Activated CD4-positive, alpha-beta memory T cell treated with anti-CD3 and anti-CD28 coated beads for 36 hours (primary cell): ENCODE measurements at places on chromosomes 11 and 22. TPM values are rescaled to one million over a fixed set of nuclear protein-coding genes. Genes with fewer than 3 reads are reported as not detected.

Gene IGLL1
- not detected for total RNA-seq

Gene CTTN
- 52.6 TPM for total RNA-seq

DNA sequence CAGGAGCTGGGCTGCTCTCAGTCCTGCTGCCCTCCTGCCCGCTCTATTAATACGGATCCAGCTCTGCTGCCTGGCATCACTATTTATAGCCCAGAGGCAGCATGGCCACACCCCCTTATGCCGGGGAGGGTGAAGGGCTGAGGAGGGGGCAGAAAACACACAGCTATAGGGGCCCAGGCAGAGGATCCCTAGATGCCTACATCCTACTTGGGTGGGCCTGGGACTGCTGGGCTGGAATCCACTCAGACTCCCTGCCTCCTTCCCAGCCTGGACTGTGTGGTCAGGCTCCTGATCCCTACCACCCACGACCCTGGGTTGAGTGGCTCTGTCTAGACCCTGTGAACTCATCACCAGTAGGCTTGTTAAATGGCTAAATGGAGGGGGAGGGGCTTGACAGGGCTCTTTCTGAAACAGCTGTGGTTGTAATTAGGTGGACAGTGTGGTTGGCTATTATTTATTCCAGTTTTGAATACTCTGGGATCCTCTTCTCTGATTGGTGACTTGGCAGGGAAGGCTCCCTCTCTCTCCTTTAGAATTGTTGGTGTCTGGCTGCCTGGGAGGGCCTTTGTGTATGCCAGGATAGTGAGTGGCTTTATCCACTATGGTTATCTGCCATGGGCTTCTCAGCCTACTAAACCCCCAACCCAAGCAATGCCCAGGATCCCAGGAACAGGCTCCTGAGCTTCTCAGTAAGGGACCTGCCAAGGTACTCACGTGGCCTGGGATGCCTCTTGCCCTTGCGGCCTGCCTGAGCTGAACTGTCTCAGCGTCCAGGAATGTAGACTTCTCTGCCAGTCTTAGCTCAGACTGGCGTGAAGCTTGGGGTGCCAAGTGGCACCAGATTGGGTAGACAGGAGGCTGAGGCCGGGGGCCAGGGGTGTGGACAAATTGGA lies 15.2 kb downstream of the PHLDB1 start:
- H3K4me3 ChIP-seq, result no peak overlapping the region
- no peaks in the 10 kb centered on the region for H3K36me3 ChIP-seq
- peaks cover 16% of the 10 kb centered on the region for H3K27me3 ChIP-seq
- no peak overlapping the region for H3K27ac ChIP-seq

Gene CST6
- not detected for total RNA-seq

- DNase-seq, result no peak
- peaks cover 8% of the 10 kb centered on the region for H3K36me3 ChIP-seq
- H3K27ac ChIP-seq, result no peak overlapping the region
Measured at GRCh38 chr22:45127866-45128265, 35.9 kb upstream of the NUP50 start.

DNA sequence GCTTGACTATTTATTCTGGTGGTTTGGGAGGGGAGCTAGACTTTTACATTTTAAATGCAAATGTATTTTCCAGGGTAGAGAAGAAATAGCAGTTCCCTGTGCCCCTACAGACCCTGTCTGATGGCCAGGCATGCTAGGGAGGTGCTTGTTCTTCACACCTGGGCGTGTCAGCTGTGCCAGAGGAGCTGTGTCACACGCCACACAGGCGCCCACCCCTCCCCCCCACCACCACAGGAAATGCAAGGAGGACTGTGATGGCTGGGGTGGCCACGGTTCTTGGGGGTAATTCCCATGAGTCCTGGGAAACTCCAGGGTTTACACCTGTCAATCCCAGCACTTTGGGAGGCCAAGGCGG lies 82.2 kb downstream of the FLI1 start:
- peaks cover 37% of the 10 kb centered on the region for H3K4me1 ChIP-seq
- DNase-seq, result peak; percentile 59
- peaks cover 27% of the 10 kb centered on the region for H3K36me3 ChIP-seq
- no peaks in the 10 kb centered on the region for H3K27me3 ChIP-seq
- H3K4me3 ChIP-seq, result no peak overlapping the region

- no peak overlapping the region for H3K4me3 ChIP-seq
- peaks cover 11% of the 10 kb centered on the region for H3K27me3 ChIP-seq
- DNase-seq, result no peak
- no peaks in the 10 kb centered on the region for H3K4me1 ChIP-seq
Measured at GRCh38 chr22:27218012-27218920, 560.9 kb downstream of the MIAT start.

Gene ZNRF3
- total RNA-seq, result 1.3 TPM

DNA sequence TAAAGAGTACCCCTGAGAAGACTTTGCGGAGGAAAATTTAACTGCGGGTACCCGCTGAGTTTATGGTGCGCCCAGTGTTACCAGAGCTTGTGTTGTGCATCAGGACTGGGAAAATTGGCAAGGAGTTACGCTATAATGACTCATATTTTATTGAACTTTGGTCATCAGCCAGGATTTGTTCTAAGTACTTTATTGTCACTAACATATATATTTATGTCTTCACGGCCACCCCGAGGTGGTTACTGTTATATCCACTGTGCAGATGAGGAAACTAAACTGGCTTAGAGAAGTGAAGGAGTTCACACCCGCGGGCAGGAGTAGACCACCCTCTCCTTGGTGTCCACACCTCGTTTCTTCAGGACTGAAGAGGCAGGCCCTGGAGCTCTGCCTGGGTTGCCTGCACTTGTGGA lies 667 bp downstream of the ACCS start:
- peak overlapping the region; percentile 86 for H3K27ac ChIP-seq
- peaks cover 3% of the 10 kb centered on the region for H3K36me3 ChIP-seq
- H3K4me1 ChIP-seq, result peaks cover 24% of the 10 kb centered on the region
- peak overlapping the region; percentile 79 for H3K4me3 ChIP-seq

- peaks cover 70% of the 10 kb centered on the region for H3K4me1 ChIP-seq
- no peaks in the 10 kb centered on the region for H3K27me3 ChIP-seq
- peak; percentile 71 for DNase-seq
- no peaks in the 10 kb centered on the region for H3K36me3 ChIP-seq
Measured at GRCh38 chr22:25068707-25069106, 116.2 kb downstream of the KIAA1671 start.

- peaks cover 4% of the 10 kb centered on the region for H3K27me3 ChIP-seq
- DNase-seq, result no peak
Measured at GRCh38 chr11:115674937-115675544, 170.8 kb upstream of the CADM1 start.

Gene LDHAL6A
- 0.19 TPM for total RNA-seq

Gene GSTT2B
- total RNA-seq, result not detected

DNA sequence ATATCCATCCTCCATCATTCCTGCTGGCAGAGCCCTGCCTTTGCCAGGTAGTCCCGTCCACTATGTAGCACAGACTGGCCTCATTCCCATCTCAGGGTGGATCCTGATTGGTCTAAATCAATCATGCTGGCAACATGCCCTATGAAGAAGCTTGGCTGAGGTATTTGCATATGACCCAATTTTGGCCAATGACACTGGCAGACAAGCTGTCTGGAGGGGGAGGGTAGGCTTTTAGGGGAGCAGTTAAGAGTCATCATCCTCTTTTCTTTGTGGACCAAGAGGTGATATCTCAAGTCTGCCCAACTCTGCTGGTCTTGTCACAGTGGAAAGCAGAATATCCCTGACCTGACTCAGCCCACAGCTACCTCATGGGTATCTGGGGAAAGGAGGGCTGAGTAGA lies 5.1 kb downstream of the CCDC89 start:
- H3K4me1 ChIP-seq, result peaks cover 4% of the 10 kb centered on the region
- DNase-seq, result peak; percentile 18
- H3K27ac ChIP-seq, result no peak overlapping the region

- no peak overlapping the region for H3K27ac ChIP-seq
- H3K4me3 ChIP-seq, result no peak overlapping the region
- no peak for DNase-seq
Measured at GRCh38 chr11:63504054-63504453, 1.8 kb upstream of the LGALS12 start.

- no peak for DNase-seq
- H3K27me3 ChIP-seq, result no peaks in the 10 kb centered on the region
- H3K4me1 ChIP-seq, result no peaks in the 10 kb centered on the region
- no peak overlapping the region for H3K27ac ChIP-seq
Measured at GRCh38 chr11:43818220-43818619, 62.4 kb upstream of the ALKBH3 start.

DNA sequence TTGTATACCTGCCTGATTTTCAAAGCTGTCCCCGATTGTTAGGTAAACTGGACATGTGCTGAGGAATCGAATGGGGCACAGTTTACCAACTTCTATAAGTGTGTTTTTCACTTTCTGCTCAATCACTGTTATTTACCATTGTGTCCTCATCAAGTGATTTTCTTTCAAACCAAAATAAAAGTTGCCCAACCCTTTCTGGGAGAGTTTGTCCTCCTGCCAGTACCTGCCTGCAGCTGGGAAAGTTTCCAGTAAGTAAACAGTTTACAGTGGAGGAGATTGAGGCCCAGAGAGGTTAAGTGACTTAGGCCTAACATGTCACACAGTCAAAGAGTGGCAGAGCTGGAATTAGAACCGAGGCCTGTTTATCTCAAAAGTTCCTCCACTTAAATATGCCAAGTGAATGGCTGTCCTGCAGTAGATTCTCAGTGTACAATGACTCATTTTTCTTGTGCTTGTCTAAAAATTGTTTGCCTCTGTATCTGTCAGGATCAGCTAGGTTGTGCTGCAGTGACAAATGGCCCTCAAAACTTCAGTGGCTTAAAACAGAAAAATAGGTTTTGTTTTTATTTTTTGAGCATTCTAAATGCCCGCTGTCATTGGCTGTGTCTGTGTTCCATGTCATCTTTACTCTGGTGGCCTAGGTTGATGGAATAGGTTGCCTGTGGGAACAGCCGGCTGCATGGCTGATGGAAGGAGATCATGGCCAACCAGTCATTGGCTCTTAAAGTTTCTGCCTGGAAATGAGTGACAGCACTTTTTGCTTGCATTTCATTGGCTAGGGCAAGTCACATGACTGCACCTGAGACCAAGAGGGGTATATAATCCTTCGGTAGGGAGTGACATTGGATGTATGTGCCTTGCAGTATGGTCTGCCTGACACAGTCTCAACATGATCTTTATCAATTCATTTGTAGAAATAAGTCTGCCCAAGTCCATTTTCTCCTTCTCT lies 61.8 kb upstream of the CRYBB3 start:
- H3K4me3 ChIP-seq, result no peak overlapping the region
- no peak overlapping the region for H3K27ac ChIP-seq
- H3K36me3 ChIP-seq, result peaks cover 4% of the 10 kb centered on the region
- H3K4me1 ChIP-seq, result peaks cover 2% of the 10 kb centered on the region

GRCh38 chr11:104126464-104126863 lies 37.5 kb downstream of the PDGFD start:
- no peaks in the 10 kb centered on the region for H3K36me3 ChIP-seq
- H3K4me3 ChIP-seq, result no peak overlapping the region
- no peaks in the 10 kb centered on the region for H3K4me1 ChIP-seq
- H3K27ac ChIP-seq, result no peak overlapping the region
- DNase-seq, result no peak
- no peaks in the 10 kb centered on the region for H3K27me3 ChIP-seq

DNA sequence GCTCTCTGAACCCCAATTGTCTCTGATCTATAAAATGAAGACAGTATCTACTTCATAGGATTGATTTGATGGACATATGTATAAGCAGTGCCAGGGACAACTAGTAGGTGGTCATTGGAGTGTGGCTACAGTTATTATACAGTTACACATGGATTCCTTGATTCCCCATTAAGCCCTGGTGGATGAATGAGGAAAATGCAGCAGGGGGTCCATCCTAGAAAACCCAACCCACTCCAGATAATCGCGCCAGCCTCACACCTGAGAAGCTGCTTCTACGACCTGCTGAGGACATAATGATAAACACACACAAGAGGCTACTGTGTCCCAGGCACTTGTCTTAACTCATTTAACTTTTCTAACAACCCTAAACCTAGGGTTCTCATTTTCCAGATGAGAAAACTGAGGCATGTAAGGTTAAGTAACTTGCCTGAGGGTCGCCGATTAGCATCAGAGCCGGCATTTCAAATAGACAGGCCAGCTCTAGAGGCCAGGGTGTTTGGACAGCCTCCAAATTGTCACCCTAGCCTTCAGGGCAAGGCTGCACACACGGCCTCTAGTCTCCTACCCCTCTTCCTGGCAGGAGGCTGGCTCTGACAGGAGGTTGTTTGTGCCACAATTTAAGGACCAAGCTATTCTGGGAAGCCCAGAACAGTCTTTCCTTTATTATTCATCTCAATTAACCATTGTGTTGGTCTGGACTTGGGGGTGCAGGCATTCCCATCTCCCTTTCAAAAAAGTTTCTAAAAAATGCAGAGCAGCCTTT lies 3.8 kb upstream of the C11orf91 start:
- DNase-seq, result no peak
- no peak overlapping the region for H3K27ac ChIP-seq
- H3K4me1 ChIP-seq, result peaks cover 17% of the 10 kb centered on the region
- peaks cover 4% of the 10 kb centered on the region for H3K27me3 ChIP-seq
- peaks cover 8% of the 10 kb centered on the region for H3K36me3 ChIP-seq

GRCh38 chr11:66883016-66883965 lies 26.4 kb downstream of the LRFN4 start:
- peaks cover 15% of the 10 kb centered on the region for H3K4me1 ChIP-seq
- H3K27ac ChIP-seq, result no peak overlapping the region
- no peaks in the 10 kb centered on the region for H3K36me3 ChIP-seq

- no peak overlapping the region for H3K27ac ChIP-seq
- H3K4me3 ChIP-seq, result no peak overlapping the region
- peaks cover 16% of the 10 kb centered on the region for H3K36me3 ChIP-seq
- peaks cover 40% of the 10 kb centered on the region for H3K4me1 ChIP-seq
Measured at GRCh38 chr11:96113193-96113681, 189.3 kb upstream of the MTMR2 start.

- H3K4me3 ChIP-seq, result no peak overlapping the region
- H3K36me3 ChIP-seq, result peaks cover 7% of the 10 kb centered on the region
- no peak for DNase-seq
- no peaks in the 10 kb centered on the region for H3K27me3 ChIP-seq
Measured at GRCh38 chr11:96393753-96394348, 4.0 kb downstream of the JRKL start.

Gene SEPTIN5
- 0.43 TPM for total RNA-seq

GRCh38 chr11:118438314-118438931 lies 2.1 kb downstream of the KMT2A start:
- peaks cover 58% of the 10 kb centered on the region for H3K4me1 ChIP-seq
- H3K36me3 ChIP-seq, result peaks cover 14% of the 10 kb centered on the region
- H3K4me3 ChIP-seq, result peak overlapping the region; percentile 91
- H3K27ac ChIP-seq, result peak overlapping the region; percentile 97
- peak; percentile 62 for DNase-seq

- H3K27me3 ChIP-seq, result peaks cover 3% of the 10 kb centered on the region
- peak; percentile 6 for DNase-seq
- H3K27ac ChIP-seq, result no peak overlapping the region
- no peaks in the 10 kb centered on the region for H3K36me3 ChIP-seq
- no peak overlapping the region for H3K4me3 ChIP-seq
Measured at GRCh38 chr11:69233744-69234570, 60.0 kb upstream of the MYEOV start.

- no peaks in the 10 kb centered on the region for H3K36me3 ChIP-seq
- no peak overlapping the region for H3K27ac ChIP-seq
- peaks cover 2% of the 10 kb centered on the region for H3K27me3 ChIP-seq
- DNase-seq, result no peak
Measured at GRCh38 chr22:32618441-32619140, 144.0 kb downstream of the FBXO7 start.

GRCh38 chr11:7486781-7487140 lies 1.5 kb downstream of the OLFML1 start:
- H3K27ac ChIP-seq, result no peak overlapping the region
- DNase-seq, result no peak
- H3K27me3 ChIP-seq, result peaks cover 2% of the 10 kb centered on the region

- no peak overlapping the region for H3K27ac ChIP-seq
- no peaks in the 10 kb centered on the region for H3K27me3 ChIP-seq
- peaks cover 17% of the 10 kb centered on the region for H3K4me1 ChIP-seq
- no peak overlapping the region for H3K4me3 ChIP-seq
- H3K36me3 ChIP-seq, result peaks cover 20% of the 10 kb centered on the region
- DNase-seq, result no peak
Measured at GRCh38 chr11:103085758-103086365, 6.1 kb downstream of the DCUN1D5 start.

GRCh38 chr22:42528591-42529307 lies 9.2 kb upstream of the RRP7A start:
- H3K4me1 ChIP-seq, result peaks cover 8% of the 10 kb centered on the region
- H3K36me3 ChIP-seq, result no peaks in the 10 kb centered on the region
- no peak overlapping the region for H3K27ac ChIP-seq
